ENCODE measurements at places on chromosomes 11 and 22.

DNA sequence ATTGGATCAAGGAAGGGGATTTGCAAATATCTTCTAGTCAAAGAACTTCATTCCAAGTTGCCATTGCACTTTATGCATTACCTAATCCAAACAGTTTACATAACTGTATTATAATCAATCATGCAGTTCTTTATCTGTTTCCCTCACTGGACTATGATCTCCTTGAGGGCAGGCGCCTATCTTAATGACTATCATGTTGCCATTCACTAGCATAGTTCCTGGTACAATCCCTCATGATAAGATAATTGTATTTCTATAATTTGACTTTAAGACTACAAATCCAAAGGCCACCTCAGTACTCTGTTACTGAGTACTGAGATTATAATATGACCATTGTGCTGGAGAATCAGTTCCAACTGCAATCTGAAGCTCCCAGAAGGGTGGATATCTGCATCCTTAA is 278.7 kb upstream of the CCDC90B start:
- DNase-seq: no peak

GRCh38 chr11:72769680-72770079 is 17.5 kb upstream of the ARAP1 start:
- no peak for DNase-seq

- DNase-seq: no peak
These were observed 36.1 kb downstream of the RELT start for GRCh38 chr11:73412308-73412707.

DNA sequence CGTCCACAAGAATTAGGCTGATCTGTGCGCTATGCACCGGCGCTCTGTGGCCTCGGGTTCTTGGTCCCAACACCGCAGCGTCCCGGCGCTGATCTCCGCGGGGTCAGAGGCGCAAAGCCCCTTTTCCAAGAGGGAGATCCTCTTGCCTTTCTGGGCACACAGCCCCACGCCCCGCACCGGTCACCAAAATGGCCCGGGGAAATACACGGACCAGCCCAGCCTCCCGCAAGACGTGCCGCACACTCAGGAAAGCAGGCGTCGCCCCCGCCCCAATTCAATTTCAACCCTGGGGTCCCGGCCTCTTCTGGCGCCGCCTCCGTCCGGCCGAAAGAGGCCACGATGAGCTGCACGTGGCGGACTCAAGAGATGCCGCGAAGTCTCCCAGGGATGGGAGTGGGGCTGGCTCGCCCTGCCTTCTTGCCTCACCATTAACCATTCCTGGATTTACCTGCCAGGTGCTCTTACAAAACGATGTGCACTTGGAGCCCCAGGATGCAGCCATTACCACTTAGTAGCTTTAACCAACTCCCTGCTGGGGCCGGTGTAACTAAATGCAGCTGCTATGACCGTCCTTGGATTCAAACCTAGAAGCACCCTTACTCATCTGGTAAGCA is 10.5 kb downstream of the PIWIL3 start:
- DNase-seq: no peak

- DNase-seq: no peak
These were observed 25.5 kb upstream of the GGTLC2 start for GRCh38 chr22:22618923-22619322.

GRCh38 chr11:74826901-74827300 is 78.3 kb downstream of the RNF169 start:
- no peak for DNase-seq

GRCh38 chr11:59266491-59266890 is 53.8 kb upstream of the MPEG1 start:
- DNase-seq: no peak

GRCh38 chr11:14384338-14384737 is 25.4 kb upstream of the RRAS2 start:
- DNase-seq: no peak

DNA sequence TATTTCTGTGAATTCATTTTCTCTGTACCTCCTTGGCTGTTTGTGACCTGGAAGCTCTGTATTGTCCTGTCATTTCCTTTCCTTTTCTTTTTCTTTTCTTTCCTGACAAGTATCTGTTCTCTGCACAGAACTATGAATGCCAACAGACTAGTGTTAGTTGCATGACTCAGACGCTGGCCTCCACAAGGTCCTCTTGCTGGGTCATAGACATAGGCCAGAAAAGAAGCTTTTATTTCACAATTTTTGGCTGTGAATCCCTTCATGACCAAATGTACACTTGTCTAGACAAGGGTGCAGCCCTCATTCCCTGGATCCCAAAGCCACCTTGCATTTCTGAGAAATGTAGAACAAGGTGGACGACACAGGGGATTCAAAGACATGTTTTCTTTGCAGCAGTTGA is 104.1 kb upstream of the MTNR1B start:
- no peak for DNase-seq

DNA sequence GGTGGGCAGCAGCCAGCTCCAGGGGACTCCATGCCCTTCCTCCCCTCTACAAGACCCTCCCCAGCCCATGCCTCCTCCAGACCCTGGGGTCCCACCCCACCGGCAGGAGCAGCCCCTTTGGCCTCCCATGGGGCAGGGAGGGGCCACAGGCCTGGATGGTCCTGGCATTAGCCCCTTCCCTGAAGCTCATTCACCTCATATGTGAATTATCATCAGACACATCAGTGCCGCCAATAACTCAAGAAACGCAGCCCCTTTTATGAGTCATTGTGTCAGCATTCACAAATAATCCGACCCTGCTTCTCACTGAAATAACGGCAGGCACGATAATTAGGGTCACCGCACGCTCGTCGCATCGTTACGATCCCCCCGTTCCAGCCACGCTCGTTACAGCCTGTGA is 124.2 kb downstream of the BRD1 start:
- DNase-seq: no peak

DNA sequence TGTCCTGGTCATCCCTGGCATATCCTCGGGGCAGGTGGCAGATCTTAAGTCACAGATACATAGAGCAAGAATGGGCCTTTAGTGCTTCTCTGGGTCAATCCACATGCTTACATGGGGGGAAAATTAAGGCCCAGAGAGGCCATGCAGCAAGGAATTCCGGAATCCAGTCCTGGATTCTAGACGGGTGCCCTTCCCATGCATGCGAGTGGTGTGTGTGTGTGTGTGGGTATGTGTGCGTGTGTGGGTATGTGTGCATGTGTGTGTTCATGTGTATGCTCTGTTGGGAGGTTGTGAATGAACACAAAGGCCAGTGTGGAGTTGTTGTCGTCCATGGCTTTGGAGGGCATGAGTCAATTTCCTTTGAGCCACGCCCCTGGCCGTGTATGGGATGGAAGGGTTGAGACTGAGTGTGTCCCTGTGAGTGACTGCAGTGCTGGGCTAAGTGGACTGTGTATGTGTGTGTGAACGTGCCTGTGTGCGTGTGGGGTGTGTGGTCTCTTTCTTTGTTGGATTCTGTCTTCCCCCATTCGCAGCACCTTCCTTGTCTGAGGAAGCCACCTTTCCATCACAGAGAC is 33.4 kb upstream of the EIF3D start:
- no peak for DNase-seq

- no peak for DNase-seq
These were observed 29.4 kb upstream of the OAF start for GRCh38 chr11:120181376-120181975.

DNA sequence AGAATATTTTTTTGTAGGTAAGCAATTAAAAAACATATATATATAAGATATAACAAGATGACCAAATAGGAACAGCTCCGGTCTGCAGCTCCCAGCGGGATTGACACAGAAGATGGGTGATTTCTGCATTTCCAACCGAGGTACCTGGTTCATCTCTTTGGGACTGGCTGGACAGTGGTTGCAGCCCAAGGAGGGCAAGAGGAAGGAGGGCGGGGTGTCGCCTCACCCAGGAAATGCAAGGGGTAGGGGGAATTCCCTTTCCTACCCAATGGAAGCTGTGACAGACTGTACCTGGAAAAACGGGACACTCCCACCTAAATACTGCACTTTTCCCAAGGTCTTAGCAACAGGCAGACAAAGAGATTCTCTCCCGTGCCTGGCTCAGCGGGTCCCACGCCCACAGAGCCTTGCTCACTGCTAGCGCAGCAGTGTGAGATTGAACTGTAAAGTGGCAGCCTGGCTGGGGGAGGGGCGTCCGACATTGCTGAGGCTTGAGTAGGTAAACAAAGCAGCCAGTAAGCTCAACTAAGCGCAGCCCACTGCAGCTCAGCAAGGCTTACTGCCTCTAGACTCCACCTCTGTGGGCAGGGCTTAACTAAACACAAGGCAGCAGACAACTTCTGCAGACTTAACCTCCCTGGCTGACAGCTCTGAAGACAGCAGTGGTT is 163.8 kb downstream of the CWF19L2 start:
- no peak for DNase-seq

GRCh38 chr22:25930788-25931310 is 188.9 kb downstream of the MYO18B start:
- no peak for DNase-seq

DNA sequence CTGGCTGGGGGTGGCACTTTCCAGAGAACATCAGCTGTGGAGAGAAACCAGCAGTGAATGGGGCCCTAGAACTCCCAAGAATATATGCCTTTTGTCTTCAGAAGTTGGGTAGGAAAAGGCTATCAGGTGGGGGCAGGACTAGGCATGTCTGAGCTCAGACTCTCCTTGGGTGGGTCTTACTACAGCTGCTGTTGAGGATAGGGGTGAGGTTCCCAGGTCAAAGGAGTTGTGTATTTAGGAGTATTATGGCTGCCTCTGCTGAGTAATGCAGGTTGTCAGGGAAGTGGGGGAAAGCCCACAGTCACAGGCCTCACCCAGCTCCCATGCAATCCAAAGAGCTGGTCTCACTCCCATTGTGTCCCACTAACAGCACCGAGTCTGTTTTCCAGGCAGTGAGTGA is 26.1 kb downstream of the SLC22A9 start:
- no peak for DNase-seq

DNA sequence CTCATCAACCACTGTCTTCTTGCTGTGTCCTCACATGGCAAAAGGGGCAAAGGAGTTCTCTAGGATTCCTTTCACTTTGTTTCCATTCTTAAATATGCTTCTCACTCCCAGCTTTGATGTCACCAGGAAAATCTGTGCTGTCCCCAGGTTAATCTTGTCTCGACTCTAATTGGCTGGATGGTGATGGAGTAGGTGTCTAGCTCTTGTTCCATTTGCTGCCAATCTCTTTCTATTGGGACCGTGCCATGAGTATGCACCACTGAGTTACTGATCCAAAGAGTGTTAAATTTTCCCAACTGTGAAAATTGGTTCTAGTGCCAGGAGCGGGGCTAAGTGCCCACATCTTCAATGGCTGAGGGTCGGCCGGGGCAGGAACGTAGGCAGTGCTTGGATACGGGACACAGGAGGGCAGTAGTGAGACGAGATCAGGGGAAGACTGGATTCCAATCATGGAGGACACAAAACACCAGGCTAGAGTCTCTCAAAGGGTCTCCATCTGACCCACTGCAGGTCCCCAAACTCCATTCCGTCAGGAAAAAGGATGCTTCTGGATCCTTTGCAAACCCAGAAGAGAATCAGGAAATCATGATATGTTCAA is 47.7 kb upstream of the CSNK2A3 start:
- no peak for DNase-seq

DNA sequence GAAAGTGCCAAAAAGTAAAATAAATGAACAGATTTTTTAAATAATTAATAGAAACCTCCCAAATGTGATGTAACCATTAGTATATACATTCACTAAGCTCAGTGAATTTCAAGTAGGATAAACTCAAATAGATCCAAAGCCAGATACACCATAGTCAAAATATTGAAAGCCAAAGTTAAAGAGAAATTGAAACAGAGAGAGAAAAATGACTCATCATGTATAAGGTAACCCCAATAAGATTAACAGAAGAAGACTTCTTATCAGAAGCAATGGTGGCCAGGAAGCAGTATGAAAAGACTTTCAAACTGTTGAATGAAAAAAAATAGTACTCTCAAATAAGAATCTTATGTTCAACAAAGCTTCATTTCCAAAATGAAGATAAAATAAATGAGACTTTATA is 70.5 kb downstream of the LUZP2 start:
- no peak for DNase-seq

GRCh38 chr11:84384731-84385130 is 1098.6 kb upstream of the CCDC90B start:
- DNase-seq: no peak

- DNase-seq: no peak
These were observed 267.2 kb downstream of the NTM start for GRCh38 chr11:131637469-131638175.

- no peak for DNase-seq
These were observed 316.7 kb downstream of the DLG2 start for GRCh38 chr11:85310479-85310878.

DNA sequence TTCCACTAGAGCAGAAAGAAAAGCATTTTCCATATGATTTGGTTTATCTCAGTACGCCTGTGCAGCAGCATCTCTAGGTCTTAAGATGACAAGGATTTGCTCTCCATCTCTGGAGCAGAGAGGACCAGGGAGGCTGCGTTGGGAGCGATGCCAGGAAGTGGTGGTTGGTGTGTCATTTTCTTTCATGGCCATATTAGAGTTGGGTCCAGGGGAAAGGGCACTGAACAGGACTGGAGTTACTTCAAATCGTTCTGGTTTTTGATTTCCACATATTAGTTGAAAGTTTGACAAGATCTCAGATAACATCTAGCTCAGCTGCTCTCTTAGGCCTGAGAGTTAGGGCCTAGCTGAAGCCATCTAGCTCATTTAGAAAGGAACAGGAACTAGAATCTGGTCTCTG is 157.7 kb downstream of the ADAMTS15 start:
- no peak for DNase-seq

GRCh38 chr22:47442821-47443220 is 680.4 kb downstream of the TBC1D22A start:
- no peak for DNase-seq

DNA sequence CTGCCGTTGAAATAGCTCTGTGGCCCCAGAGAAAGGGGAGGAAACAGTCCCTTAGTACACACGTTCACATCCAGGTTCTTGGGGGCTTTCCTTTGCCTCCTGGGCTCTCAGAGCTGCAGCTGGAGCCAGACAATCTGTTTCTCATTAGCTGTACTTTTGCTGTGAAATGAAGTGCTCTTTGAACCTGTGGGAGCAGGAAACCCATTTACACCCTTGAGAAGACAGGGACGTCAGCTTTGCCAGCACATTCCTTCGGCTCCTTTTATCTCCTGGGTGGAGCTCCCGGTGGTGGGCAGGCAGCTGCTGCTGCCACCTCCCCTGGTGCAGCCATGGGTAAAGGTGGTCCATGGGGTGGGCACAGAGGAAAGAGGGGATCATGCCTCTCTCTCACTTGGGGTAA is 80.6 kb upstream of the TIMP3 start:
- no peak for DNase-seq

DNA sequence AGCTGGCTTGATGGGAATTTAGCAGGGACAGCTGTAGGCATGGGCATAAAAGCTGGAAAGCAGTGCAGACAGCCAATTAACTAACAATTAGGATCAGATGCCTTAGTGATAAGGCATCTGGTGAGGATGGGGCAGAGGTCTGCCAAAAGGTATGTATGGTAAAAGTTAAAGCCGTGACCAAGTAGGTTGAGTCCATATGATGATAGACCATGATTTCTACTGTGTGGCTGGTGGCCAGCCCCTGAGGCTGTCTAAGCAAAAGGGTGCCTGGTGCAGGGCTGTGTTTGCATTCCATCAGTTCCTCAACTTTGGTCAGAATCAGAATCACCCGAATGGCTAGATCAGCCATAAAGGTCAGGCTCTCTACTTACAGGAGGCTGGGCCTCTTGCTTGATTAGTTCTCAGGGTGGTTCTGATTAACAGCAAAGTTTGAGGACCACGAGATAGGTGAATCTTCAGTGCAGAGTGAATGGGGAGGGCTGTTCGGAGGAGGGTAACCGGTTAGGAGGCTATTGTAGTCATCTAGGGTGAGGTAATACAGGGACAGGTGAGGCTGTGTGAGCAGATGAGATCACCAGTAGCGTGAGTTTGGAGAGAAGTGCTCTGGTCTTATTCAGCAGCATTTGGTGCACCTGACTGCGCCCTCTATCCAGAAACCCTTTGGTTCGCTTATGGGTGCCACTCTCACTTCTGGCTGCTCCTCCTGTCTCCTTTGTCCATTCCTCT is 27.2 kb downstream of the PPFIBP2 start:
- no peak for DNase-seq
